ENCODE measurements at places on chromosomes 6 and 20.

GRCh38 chr6:118511930-118512715 lies 36.0 kb upstream of the PLN start:
- DNase-seq: no peak

DNA sequence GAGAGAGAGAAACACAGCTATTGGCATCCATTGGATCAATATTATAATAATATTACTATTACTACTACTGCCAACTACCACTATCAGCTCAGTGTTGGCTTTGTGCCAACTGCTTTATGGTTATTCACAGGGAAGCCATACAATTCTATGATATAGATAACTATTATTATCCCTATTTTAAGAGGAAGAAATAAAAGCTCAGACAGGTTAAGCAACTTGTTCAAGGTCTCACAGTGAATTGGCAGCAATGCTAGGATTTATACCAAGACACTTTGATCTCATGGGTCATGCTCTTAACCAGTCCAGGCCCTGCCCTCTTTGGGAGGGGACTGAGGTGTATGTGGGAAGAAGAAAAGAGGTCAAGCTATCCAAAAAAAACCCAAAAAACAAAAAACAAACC lies 82.0 kb upstream of the TRAF3IP2 start:
- no peak for DNase-seq

- DNase-seq: no peak
These were observed 36.5 kb downstream of the MYT1 start for GRCh38 chr20:64200740-64201139.

- no peak for DNase-seq
These were observed 11.7 kb upstream of the HCK start for GRCh38 chr20:32040142-32040953.

- no peak for DNase-seq
These were observed 38.0 kb upstream of the ECHDC1 start for GRCh38 chr6:127381384-127381783.

DNA sequence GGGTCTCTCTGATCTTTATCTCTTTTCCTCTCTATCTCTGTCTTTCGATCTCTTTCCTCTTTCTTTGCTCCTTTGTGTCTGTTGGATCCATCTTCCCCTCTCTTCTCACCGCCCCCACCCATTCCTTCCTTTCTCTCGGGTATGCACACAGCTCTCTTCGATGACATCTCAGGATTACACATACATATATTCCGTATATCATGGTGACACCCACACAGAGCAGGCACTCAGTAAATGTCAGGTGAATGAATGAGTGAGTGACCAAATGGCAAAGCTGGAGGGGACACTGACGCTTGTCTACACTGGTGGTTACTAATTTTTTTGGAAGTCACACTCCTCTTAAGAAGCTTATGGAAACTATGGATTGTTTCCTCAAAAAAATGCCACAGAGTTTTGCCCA lies 9.9 kb downstream of the VSTM2L start:
- no peak for DNase-seq

GRCh38 chr20:11205769-11206362 lies 532.1 kb upstream of the JAG1 start:
- no peak for DNase-seq

GRCh38 chr20:42360621-42361020 lies 742.4 kb upstream of the CHD6 start:
- DNase-seq: no peak

DNA sequence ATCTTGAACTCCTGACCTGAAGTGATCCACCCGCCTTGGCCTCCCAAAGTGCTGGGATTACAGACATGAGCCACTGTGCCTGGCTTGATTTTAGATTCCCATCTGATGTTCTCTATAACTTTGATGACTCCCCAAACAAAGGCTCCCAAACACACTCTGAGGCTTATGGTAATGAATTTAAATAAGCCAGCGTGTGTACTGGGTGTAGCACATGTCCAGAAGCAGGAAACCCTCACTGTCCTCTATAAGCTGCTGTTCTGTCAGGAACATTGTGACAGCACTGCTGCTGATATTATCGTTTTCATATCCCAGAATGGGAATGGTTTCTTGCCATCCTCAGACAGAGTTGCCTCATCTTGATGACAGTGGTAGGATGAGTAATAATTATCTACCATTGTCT lies 54.1 kb upstream of the SALL4 start:
- no peak for DNase-seq

- peak; percentile 86 for DNase-seq
These were observed 5.5 kb upstream of the BAK1 start for GRCh38 chr6:33585403-33586107.

- DNase-seq: no peak
These were observed 344.0 kb downstream of the PLCB1 start for GRCh38 chr20:8476021-8476420.

DNA sequence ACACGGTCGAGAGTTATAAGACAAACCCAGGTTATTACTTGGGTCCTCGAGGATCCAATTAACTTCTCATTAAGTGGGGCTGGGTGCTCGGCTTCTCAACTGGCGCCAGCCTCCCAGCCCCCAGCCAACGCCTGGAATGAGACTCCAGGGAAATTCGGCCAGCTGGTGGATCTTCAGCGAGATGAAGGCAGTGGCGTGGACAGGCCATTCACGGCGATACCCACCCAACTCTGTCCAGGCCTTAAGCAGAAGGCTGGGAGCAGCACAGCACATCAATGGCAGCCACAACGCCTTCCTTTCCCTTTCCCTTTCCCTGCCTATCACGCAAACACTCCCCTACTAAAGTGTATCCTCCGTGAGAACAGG lies 868 bp downstream of the METTL24 start:
- no peak for DNase-seq

DNA sequence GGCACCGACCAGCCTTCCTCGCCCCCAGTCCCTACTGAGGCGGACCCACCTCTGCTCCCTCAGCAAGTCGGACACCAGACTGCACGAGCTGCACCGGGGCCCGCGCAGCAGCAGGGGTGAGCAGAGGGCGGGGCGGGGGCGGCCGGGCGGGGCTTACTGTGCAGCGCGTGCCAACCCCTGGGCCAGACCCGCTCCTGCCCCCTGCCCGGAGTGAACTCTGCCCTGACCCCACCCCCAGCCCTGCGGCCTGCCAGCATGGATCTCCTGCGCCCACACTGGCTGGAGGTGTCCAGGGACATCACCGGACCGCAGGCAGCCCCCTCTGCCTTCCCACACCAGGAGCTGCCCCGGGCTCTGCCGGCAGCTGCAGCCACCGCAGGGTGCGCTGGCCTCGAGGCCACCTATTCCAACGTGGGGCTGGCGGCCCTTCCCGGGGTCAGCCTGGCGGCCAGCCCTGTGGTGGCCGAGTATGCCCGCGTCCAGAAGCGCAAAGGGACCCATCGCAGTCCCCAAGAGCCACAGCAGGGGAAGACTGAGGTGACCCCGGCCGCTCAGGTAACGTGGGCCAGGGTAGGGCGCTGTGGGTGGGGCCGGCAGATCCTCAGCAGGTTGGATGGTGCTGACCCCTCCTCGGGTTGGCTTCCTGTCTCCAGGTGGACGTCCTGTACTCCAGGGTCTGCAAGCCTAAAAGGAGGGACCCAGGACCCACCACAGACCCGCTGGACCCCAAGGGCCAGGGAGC lies 1.5 kb upstream of the SLC2A4RG start:
- peak; percentile 31 for DNase-seq

DNA sequence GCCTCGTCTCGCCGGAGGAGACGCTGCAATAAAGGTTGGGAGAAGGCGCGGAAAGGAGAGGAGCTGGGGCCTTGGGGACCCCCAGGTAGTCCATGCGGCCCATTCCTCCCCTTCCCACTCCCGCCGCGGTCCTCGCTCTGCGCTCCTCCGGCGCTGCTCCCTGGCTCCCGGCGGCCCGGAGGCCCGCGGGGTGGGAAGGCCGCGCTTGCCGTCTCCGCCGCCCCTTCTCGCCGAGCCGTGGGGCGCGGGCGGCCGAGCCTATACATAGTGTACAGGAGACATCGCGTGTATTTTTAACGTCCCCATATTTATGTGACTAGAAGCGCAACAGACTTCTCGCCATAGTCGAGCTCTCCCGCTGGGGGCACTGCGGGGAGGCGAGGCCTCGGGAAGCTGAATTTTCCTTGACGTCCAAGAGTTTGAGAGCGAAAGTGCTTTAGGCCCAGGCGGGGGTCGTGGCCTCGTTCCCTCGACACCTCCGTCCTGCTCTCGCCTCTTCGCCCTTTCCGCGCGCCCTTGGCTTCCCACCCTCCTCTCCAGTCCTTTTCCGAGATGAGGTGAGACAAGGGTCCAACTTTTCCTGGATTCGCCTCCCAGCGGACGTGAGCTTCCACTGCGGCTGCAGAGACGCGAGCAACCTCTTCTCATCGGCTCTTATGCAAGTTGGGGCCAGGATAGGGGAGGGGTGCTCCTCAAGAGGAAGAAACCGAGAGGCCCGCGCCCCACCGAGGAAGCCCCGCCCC lies 29.0 kb downstream of the SLC12A5 start:
- DNase-seq: no peak

DNA sequence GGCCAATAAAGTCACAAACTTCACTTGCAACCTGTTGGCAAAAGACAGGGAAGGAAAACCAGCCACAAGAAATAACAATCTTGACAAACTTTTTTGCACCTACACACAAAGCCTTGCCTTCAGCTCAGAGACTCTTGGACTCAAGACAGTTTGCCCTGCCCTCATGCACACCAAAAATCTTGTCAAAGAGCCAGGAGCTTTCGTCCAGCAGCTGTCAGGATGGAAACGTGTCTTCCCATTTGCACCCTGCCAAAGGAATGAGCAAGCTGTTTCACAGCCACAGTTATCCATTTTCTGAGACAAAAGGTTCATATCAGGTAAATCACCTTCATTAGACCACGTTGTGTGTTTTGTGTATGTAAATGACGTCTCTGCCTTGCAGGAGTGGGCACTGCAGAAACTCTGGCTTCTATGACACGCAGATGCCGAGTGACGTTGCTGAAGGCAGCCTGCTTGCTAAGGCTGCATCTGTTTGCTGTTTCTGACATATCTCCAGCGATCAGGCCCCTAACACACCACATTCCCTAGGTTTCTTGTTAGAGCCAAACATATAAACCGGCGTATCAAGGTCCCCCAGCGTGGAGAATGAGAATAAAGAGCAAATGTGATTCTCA lies 193.4 kb downstream of the SYNDIG1 start:
- no peak for DNase-seq

GRCh38 chr6:168136001-168136400 lies 57.0 kb upstream of the FRMD1 start:
- no peak for DNase-seq

DNA sequence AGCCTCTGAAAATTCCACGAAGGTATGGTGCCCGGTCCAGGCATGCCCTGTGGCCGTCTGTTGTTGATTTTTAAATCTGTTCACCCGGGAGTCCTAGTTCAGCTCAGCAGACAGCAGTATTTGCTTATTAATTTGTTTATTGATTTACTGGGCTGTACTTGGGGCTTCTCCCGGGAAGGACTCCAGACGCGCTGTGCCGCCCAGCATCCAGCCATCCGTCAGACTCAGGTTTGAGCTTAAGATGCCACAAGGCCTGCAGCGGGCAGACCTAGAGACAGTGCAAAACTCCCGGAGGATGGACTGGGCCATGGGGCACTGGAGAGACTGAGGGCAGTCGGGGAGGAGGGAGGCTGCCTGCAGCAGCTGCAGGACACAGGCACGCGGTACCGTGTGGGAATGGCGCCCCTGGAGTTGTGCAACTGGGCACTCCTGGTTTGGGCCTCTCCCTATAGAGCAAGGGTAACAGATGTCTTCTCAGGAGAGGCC lies 17.3 kb upstream of the CCDC167 start:
- DNase-seq: peak; percentile 59

DNA sequence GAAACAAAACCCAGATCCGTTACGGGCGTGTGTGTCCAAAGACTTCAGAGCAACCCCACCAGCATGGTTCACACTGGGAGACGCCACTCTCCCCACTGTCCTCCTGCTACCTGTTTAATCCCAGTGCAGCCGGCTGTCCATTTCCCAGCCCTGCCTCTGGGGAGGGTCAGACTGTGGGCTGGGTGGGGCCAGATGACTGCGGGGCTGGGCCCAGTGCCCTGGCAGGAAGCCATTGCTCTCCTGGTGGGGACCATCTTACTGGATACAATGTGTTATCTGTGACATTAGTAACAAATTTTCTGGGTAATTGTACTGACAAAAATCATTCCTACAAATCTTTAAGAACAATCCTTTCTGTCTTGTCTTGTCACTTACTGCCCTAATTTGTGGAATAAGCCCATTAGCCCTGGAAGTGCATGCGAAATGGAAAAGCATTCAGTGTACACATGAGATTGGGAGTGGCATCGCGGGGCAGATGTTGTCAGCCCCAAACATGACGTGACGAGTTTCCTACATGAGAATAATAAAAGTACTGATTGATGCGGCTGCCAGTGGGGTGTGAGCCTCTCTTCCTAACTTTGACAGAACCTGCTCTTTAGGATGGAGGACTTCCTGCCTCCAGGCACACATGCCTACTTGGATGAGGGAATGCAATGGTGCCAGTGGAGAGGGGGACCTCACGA lies 37.9 kb upstream of the PCMTD2 start:
- no peak for DNase-seq

- DNase-seq: no peak
These were observed 85.8 kb upstream of the PREP start for GRCh38 chr6:105488516-105489215.

GRCh38 chr6:50819904-50820868 lies 1.5 kb downstream of the TFAP2B start:
- DNase-seq: no peak

Measured in stimulated activated naive CD8-positive, alpha-beta T cell treated with anti-CD3 and anti-CD28 coated beads, Interleukin-15, amount 100 ng/mL, for 72 hours (primary cell).